ENCODE measurements at places on chromosomes 16 and 17.

DNA sequence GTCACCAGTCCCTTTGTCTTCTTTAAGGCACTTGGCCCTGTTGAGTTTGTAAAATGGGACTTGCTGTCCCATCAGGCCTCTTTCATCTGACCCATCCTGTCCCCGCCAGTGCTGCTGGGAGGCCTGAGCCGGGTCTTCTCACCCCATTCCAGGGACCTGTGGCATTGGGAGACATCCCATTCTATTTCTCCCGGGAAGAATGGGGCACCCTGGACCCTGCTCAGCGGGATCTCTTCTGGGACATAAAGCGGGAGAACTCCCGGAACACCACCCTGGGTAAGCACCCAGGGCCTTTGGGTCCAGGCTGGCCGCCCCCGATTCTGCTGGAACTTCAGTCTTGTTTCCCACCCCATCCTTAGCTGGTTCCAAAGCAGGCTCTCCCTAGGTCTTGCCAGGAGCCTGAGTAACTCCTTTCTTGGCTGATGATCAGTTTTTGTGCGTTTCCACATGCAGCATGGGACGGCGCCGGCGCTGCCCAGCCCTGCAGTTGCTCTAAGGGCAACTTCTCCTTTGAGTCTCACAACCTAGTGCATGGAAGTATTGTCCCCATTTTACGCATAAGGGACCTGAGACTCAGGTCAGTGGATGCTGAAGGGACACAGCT lies 4.1 kb downstream of the ZNF213 start:
- no peak for DNase-seq

DNA sequence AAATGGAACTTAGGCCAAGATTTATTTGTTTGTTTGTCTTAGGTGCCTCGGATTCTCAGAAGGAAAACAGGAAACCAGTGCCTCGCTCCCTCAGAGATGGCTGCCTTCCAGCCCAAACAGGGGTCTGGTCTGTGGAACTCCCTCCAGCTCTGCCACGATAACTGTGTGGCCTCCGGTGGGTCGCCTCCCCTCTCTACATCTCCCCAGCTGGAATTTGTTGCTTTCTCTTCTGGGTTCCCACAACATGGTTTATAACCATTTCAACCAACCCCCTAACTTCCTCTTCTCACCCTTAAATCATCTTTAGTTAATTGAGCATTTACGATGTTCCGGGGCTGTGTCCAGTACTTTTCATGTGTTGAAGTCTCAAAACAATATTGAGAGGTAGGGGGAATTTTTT lies 30.9 kb upstream of the PLLP start:
- DNase-seq = no peak

DNA sequence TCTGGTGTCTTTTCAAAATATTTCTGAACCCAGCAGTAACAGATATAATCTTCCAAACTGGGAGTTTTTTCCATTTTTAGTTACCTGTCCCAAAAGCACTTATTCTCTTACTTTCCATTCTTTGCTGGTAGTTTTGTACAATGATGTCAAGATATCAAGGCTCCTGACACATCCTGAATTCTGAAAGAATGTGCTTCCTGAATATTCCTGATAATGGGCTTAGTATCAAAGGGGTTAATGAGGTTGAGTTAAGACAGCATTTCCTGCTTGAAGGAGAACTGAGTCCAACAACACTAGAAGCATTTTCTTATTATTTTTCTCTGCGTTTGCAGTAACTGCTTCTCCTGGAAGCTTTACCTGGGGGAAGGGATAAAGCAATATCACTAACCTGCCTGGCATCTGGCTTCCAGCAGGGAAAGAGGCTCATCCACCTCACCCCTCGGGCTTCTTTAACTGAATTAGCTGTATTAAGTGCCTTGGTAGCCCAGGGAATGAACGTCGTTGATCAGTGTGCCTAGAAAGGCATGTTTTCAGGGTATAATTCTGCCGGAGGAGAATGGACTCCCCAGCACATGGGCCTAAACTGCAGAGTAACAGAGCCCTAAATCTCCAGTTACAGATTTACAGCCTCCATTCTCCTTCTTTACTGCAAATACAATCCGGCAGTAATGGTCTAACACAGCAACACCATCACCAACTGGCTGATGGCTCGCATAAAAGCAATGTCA lies 134.4 kb downstream of the SNX11 start:
- DNase-seq = no peak

DNA sequence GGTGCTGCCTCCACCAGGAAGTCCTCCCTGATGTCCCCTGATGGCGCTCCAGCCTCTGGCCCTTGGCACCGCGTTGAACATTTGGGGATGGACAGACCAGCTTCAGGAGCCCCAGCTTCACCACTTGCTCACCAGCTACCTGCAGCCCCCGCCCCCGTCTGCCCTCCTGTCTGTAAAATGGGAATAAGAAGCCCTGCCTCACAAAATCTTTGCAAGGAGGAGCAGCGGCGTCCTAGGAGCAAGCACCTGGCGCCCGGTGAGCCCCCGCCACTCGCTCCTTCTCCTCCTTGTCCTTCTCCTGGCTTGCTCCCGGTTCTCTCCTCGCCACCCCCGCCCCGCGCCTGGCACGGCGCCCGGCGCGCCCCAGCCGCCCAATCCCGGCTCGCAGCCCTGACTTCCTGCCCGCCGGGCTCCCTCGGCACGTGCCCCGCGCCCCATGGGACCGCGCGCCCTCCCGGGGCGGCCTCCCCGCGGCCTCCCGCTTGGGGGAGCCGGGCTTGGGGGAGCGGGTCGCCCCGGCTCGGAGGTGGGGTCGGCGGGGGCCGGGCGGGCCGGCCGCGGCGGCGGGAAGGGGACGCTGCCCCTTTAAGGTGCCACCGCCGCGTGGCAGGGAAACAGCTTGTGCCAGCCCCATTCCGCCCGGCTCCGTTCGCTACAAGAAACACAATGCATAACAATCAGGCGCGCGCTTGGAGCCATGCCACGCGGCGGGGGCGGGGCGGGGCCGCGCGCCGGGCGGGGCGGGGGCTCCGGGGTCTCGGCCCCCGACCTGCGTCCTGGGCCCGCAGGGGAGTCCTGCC lies 9.1 kb upstream of the PPP1R1B start:
- DNase-seq = peak; percentile 36

DNA sequence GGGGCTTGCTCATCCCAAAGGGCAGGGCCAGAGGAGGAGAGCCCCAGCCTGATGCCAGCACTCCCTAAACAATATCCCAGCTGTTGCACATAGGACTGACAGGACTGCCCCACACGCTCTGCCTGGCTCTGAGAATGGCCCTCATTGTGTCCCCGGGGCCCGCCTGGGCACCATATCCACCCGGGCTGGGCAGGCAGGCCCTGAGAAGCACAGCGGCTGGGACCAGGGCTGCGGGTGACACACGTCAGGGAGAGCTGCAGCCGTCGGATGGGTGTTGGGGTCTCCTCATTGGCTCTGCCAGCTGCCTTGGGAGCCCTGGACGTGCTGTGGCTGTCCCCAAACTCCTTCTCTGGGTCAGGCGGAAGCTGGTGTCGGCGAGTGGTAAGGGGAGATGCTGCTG lies 4.2 kb downstream of the BCAR1 start:
- DNase-seq = no peak

DNA sequence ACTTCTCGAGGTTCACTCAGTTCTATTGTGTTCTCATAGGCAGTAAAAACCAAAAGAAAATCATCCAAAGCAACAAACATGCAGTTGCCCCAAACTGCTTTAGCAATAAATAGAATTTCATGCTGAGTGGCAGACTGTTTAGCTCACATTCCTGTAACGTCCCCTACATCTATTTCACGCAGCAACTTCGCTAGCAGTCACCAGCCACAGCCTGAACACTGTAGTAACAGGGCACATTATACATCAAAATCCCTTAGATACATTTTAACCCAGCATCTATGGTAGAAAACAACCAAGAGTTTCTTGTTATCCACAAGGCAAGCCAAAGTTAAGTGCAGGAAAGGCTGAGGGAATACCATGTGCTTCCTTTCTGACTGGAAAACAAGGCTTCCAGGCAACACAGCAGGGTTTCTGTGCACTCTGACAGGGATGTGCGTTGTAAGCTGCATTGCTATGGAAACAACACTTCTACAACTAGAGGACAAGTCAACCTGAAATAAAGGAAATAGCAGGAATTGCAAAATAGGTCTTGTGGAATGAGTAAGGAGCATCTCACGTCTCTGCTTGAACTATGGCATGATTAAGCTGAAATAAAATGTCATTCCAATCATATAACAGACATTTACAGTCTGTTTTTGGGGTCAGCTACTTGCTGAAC lies 55.4 kb downstream of the CFDP1 start:
- peak; percentile 78 for DNase-seq

Measured in trophoblast cell (in vitro differentiated cells and primary cell).